ENCODE measurements at places on chromosomes 7 and 10.

DNA sequence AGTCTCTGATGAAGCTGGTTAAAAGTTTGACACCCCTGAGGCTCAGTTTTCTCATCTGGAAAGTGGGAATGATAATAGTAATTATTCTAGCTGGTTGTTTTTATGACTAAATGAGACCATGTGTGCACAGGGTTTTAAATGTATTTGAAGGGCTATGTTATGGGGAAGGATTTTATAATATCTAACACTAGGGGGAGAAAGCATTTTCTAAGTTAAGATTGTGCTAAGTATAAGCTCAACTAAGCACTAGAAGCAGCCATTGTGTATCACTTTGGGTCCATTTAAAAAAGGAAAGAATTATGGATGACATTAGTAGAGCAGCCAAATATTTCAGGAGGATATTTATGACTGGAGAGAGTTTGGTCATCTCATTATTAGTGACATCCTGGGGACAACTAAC, 49.5 kb upstream of the CREB5 start:
- DNase-seq, result no peak

GRCh38 chr7:99990460-99990852, 14.6 kb upstream of the AZGP1 start:
- no peak for DNase-seq

- no peak for DNase-seq
These were observed 737 bp downstream of the CNNM2 start for GRCh38 chr10:102918817-102919245.

GRCh38 chr7:21550821-21551531, 8.1 kb downstream of the DNAH11 start:
- no peak for DNase-seq

DNA sequence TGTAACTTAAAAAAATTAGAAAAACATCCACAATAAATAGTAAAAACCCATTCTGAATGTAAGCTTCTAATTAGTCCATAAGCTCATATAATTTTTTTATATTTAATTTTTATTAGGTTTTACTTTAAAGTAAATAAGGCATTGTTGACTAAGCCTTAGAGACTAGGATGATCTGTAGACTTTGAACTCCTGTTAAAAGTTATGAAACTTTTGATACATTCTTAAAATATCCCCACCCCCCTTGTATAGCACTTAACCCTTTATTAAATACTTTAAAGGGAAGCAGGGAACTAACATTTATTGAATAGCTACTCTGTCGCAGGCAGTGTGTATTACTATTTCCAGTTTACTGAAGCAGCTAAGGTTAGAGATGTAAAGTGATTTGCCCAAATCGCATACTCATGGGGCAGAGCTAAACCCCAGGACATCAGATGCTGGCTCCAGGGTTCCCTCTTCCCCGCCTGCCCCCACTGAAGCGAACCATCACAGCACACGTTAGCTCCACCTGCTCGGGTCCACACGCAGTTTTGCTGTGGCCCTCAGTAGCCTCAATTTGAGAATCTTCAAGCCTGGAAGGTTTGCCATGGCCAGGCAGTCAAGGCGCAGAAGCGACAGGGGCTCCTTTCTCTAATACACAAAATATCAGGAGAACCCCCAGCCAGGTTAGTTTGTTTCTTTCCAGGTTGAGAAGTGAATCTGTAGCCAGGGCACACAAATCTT, 762 bp downstream of the PON1 start:
- no peak for DNase-seq

GRCh38 chr10:129513312-129513711, 46.3 kb downstream of the MGMT start:
- DNase-seq, result no peak

DNA sequence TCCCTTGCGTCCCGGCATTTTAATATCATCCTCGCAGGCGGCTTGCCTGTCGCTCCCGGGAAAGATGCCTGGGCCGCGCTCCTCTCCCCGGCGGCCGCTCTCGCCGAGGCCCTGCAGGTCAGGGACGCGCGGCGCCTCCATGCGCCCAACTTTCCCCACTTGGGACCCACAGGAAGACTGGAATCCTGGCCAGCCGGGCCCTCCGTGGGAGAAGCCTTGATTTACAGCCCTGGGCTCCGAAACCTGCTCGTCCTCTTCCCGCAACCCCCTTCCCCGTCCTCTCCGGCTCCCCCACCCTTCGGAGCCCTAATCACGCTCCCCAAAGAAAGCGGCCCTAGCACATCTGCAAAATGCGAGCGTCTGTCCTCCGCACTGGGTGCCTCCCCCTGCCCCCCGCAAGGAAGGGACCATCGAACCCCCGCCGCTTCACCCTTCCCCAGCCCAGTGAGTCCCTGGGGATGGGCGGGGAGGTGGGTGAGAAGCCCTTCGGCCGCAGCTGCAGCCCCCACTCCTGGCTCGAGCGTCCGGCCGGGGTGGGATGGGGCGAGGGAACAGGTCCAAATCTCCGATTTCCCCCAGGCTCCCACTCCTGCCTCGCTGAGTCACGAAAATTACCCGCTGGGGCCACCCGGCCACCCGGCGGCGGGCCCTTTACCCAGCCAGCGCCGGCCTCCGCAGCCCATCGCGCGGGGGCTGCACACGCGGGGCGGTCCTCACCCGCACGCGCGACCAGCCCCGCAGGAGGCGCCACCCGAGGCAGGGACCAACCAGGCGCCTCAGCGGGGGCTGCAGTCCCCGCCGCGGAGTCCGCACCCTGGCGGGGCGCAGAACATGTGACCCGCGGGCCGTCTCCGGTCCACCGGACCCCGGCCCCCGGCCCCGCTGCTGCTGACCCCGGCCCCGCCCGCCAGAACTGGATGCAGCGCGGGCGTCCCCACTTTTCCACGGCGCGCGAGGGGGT, 695 bp downstream of the HSPA12A start:
- DNase-seq, result no peak

GRCh38 chr7:149868623-149869290, 5.0 kb upstream of the ATP6V0E2 start:
- no peak for DNase-seq

DNA sequence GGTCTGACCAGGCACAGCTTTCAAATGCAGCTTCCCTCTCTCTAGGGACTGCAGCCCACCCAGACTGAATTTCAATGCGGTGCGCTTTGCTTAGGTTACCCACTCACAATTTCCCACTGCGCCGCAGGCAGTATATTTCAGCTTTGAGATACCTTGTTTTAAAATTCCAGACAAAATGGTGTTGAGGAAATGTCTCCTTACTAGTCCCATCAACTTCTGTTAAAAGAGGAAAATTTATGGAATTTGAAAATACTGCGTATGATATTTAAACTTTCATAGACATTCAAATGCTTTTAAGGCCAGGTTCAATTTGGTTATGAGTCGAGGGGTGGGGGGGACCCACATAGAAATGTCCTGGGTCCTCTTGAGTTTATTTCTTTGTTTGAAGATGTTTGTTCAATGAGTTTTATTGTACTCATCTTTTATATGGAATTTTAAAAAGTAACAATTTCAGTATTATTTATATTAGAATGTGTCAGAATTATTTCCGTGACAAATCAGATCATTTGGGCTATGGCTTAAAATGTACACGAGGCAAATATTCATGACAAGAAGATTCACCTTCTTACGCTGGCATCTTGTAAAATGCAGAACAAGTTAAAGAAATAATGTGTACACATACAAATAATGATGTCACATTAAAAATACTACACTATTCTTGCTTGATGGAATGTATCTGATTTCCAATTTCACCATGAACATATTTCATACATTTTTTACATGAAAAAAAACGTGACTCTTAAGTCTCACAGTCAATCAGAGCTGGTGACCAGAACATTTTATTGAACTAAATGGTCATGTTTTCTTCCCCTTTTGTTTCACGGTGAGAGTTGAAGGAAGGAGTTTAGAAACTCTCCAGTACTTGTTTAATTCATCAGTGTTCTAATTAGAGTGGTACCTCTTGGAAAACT, 1.3 kb downstream of the IKZF1 start:
- DNase-seq, result no peak

- no peak for DNase-seq
These were observed 11.0 kb downstream of the RRP12 start for GRCh38 chr10:97390091-97390490.

- DNase-seq, result no peak
These were observed 30.8 kb upstream of the ZNF32 start for GRCh38 chr10:43679509-43679908.

DNA sequence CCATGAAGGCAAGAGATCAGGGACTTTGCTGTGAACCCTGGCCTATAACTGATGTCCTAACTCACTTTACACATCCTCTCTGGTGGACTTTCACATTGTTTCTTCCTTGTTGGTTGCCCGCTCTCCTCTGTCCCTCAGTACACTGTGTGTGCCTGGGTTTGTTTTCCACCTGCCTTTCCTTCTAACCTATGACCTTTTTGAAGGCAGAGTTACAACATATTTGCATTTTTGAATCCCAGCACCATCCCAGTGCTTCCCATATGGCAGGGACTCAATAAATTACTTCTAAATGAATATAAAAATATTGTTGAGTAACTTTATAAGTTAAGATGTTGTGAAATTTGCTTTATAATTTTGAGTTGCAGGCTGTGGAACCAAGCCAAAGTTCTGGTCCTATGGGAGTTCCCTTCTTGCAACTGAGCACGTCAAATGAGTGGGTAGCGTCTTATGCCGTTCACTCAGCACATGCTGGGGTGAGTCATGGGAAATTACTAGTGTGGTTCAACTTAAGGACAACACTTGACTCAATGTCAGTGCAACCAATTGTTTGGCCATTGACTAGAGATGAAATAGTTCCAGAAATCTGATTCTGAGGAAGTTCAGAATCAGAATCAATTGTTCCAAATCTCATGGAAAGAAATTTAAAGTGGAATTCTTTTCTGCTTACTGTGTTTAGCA, 250.9 kb downstream of the TWIST1 start:
- DNase-seq, result no peak

DNA sequence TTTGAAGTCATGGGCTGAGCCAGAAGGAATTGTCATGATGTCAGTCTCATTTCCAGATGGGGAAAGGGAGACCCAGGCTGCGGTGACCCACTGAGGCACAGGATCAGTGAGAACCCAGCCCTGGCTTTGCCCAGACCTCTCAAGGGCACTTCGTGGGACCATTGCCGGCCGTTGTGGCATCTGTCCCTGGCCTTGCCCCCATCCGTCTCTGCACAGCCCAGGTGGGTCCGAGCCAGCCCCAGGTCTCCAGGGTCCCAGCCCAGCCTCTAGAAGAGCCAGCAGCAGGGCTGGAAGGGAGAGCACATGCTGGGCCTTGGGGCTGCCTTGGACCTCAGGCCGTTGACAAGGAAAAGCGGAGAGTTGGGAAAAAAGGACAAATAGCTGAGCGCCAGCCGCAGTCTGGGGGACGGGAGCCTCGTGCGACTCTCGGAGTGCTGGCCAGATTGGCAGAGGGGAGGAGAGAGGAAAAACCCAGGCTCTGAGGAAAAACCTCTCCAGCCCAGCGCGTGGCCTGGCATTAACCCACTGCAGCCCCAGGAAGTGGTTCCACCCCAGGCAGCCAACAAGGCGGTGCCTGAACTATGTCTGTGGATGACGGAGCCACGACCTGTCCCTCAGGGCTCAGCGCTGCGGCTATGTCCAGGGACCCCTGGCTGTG, 30.2 kb downstream of the GRIFIN start:
- no peak for DNase-seq

DNA sequence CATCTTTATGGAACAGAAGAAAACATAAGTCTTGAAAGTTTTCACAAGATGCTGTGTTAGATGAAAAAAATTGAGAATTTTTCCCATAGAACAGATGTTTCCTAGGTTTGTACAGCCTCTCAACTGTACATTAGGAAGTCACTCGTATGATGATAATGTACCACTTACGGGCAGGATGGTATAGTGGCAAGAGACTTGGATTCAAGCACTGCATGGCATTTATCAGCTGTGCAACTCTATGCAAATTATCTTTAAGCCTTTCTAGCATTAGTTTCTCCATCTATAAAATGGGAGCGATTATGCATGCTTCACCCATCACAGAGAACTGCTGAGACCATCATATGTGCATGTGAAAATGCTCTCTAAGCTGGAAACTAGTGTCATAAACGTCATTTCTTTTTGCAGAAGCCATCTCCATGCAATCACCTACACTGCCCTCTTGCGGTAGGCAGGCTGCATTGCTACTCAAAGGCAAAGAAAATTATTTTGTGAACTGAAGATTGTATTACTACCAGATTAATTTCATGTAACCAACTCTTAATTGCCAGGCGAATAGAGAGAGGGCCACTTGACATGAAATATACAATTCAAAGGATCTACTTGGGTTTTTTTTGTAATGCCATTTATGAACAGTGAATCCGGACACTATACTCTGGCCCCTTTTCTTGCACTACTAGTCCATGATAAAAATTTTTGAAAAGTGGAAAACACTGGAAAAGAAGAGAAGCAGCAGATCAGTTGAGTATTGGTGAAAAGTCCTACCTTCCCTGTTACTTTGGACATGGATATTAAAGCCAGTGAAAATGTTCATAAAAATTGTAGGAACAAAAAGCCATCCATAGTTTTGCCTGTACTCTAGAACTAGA, 102.3 kb downstream of the JAZF1 start:
- DNase-seq, result peak; percentile 57

DNA sequence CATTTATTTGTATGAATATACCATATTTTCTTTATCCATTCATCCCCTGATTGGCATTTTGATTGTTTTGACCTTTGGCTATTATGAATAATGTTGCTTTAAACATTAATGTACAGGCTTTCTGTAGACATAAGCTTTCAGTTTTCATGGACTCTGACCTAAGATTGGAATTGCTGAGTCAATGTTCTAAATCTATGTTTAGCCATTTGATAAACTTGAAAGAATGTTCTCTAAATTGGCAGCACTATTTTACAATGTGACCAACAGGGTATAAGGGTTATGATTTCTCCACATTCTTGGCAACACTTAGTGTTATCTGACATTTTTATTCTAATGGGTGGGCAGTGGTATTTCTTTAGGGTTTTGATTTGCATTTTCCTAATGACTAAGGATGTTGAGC, 229.7 kb upstream of the ETV1 start:
- DNase-seq, result no peak

- DNase-seq, result no peak
These were observed 42.8 kb downstream of the CLRN3 start for GRCh38 chr10:127849921-127850320.

DNA sequence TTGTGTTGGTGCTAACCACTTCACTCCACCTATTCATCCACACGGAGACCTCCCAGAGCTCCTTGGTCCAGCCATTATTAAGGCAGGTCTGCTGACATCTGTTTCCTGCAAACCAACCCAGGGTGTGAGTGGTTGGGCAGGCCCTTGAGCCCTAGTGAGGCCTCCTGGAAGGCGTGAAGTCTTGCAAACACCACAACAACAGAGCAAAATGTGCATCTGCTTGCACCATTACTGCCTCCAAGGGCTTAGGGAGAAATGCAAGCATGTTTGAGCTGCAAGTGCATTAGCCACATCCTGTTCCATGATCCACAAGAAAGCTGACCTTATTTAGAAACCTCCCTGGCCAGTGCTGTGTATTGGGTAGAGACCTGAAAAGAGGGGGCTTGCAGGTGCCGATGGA, 325.5 kb downstream of the GRID1 start:
- no peak for DNase-seq

- no peak for DNase-seq
These were observed 80.0 kb upstream of the STK17A start for GRCh38 chr7:43502941-43503340.

GRCh38 chr10:101939008-101939648, 95.5 kb upstream of the KCNIP2 start:
- DNase-seq, result no peak
